Jurkat, Clone E6-1 (cell line): ENCODE measurements at places on chromosomes 3 and 15.

GRCh38 chr3:69144631-69145245 is 22.3 kb upstream of the LMOD3 start:
- peak; percentile 53 for DNase-seq

GRCh38 chr3:47306022-47306421 is 23.3 kb downstream of the KLHL18 start:
- DNase-seq = no peak

- no peak for DNase-seq
Measured at GRCh38 chr15:42611532-42611931, 36.1 kb downstream of the STARD9 start.

DNA sequence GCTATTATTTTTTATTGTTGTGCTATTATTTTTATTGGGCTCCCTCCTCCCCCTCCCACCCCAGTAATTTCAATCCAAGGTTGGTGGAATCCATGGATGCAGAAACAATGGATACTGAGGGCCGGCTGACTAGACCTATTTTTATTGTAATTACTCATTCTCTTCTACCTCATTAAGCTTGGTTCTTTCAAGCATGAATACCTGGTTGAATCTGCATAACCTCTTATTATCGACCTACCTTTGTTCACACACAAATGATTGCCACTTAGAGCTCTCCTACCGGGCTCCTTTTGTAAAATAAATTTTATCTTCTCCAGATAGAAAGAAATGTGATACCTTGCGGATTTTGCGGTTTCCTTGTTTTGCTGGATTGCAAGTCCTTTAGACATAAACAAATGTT is 31.6 kb downstream of the BTD start:
- DNase-seq = no peak

GRCh38 chr3:36709826-36710365 is 54.5 kb downstream of the DCLK3 start:
- no peak for DNase-seq

DNA sequence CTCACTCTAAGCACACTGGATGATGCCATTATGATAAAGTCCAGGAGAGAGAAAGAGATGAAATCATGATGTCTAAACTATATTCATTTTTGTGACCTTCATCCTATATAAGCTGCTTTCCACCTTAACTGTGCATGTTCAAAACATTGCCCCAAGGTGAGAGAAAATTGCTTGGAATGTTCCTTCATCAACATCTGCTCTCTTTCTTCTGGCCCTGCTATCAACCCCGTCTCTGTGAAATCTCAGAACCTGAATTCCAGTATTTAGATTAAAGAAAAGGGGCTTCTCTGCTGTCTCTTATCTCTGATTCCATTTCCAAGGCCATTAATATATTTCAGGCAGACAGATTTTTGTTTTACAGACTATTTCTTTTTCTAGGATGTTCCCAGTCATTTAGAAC is 47.3 kb upstream of the PHLDB2 start:
- DNase-seq = no peak

DNA sequence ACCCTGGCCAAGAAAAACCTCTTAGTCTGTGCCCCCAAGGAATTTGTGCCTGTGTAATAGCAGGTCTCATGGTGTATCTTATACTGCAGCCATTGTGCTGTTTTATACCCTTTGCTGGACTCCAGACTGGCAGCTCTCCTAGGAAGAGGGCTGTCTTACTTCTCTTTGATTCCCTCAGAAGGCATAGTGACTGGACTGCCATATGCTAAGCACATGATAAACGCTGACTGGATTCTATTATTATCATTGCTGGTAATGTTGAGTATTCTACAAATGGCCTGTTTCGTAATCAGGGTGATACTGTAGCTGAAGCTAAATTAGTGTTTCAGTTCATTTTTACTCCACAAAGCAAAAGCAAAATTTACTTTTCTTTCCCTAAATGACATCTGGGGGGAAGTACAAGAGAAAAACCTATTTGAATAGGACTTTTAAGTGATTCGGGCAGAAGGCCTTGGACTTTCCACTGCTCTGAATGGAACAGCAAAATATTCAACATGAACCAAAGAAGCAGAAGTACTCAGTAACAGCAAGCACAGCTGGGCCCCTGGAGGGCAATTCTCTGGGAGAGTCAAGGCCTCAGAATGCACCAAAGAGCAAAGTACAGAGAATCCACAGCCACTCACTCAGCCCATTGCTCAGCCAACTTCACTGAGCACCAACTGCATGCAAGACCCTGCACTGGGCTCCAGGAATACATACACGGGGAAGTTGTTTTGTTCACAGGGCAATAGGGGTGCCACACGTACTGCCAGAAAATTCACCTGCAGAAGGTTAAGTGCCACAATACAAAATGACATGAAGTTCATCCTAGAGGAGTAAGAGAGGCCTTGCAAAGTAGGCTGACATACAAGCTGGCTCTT is 7.9 kb upstream of the BCL2A1 start:
- no peak for DNase-seq

- DNase-seq = no peak
Measured at GRCh38 chr3:27553886-27554540, 69.8 kb upstream of the SLC4A7 start.

- no peak for DNase-seq
Measured at GRCh38 chr15:52005748-52006701, 13.0 kb upstream of the MAPK6 start.

- no peak for DNase-seq
Measured at GRCh38 chr15:98854496-98854895, 153.1 kb downstream of the PGPEP1L start.

GRCh38 chr3:4645468-4645867 is 152.3 kb downstream of the ITPR1 start:
- no peak for DNase-seq

GRCh38 chr15:66292571-66293418 is 573 bp upstream of the DIS3L start:
- DNase-seq = no peak

DNA sequence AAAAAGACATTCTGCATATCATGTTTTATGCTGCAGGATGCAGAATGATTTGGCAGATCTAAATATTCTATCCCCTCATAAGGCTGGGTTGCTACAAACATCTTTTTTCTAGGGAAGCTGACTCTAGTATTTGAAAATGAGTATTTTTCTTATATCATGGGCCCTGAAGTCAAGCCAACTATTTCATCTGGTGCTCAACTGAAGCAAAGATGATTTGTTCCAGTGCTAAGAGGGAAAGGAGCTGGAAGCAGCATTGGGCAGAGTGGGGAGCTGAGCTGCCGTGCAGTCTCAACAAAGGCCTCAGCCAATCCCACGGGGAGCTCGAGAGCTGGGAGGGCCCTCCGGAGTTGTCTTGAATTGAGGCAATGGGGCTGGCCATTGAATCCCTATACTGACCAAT is 155.3 kb upstream of the SLCO3A1 start:
- DNase-seq = no peak

DNA sequence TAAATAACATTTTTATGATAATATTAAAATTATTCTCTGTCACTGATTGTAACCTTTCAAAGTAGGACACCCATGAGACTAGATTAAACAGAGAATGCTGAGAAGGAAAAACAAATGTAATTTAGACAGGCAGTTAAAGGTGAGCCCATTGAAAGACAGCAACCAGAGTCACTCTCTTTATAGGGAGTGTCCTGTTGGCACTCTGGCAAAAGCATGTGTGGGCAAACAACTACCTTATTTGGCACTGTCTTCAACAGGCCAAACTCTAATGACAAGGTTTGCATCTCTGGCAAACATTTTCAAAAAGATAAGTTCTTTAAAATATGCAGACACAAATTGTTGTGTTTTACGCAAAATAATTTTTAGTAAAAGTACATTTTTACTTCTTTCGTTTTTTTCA is 29.8 kb downstream of the NFKBIZ start:
- DNase-seq = no peak

GRCh38 chr3:71397046-71397445 is 186.5 kb downstream of the FOXP1 start:
- no peak for DNase-seq

DNA sequence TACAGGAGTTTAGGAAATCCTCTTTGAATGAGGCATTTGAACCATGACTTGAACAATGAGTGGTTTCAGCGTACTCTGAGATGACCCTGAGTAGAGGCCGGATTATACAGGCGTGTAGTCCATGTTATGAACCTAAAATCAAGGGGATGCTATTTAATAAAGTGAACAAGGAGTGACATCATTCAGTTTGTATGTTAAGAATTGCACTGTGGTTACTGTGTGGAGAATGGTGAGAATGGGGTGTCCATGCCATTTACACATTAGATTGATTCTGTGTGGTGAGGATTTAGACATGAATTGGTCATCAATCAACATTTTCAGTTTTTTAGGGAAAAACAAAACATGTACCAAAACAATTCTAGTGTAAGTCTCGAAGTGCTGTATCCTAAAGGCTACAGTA is 65.8 kb downstream of the TPRG1 start:
- no peak for DNase-seq

DNA sequence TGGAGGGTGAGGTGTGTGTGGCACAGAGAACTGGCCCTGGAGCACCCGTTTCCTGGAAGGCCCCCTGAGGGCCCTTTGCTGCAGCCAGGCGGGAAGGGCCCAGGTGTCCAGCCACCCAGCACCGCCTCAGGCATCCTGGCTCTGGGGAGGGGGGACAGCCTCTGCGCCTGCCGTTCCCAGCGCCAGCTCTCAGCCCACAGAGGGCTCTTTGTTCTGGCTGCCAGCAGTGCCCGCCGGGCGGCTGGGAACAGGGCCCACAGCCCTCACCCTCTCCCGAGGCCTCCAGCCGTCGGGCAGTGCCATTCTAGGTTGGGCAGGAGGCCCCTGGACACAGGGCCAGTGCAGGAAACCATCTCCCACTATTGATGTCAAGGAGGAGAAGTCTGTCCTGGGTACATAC is 8.3 kb downstream of the SLC38A3 start:
- DNase-seq = no peak

- no peak for DNase-seq
Measured at GRCh38 chr3:37170060-37170459, 4.3 kb downstream of the LRRFIP2 start.

GRCh38 chr3:8713901-8714759 is 19.5 kb upstream of the CAV3 start:
- DNase-seq = no peak

GRCh38 chr3:124714223-124714853 is 15.9 kb upstream of the UMPS start:
- no peak for DNase-seq

DNA sequence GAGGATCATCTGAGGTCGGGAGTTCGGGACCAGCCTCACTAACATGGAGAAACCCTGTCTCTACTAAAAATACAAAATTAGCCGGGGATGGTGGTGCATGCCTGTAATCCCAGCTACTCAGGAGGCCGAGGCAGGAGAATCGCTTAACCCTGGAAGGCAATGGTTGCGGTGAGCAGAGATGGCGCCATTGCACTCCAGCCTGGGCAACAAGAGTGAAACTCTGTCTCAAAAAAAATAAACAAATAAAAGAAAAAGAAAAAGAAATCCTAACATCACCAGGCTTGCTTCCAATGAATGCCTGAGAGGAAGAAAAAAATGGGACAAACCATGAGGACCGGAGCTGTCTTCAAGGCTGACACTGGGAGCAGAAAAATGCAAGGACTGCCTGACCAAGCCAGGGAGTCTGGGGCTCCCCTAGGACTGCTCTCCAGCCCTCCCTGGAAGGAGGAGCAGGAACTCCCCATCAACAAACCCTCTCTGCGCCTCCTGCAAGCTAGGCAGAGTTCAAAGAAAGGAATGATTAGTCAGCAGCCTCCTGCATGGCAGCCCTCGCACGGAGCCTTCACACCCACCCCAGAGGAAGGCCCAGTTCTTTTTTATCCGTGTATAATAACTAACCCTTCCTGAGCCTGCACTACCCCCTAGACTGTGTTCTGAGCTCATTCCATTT is 55.4 kb downstream of the NUP210 start:
- no peak for DNase-seq

GRCh38 chr3:33855884-33856546 is 57.6 kb downstream of the PDCD6IP start:
- no peak for DNase-seq

DNA sequence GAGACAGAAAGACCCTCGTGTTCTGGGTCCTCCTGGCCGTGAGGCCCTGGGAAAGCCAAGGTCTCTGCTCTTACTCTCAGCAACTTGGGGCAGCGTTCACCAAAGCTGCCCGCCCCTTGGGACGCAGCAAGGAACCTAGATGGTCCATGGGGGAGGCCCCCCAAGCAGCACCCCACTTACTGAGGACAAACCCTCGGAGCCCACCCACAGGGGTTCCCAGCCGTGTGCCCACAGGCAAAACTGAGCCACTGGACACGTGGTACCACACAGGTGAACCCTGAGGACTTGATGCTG is 166.2 kb upstream of the IQSEC1 start:
- DNase-seq = no peak

DNA sequence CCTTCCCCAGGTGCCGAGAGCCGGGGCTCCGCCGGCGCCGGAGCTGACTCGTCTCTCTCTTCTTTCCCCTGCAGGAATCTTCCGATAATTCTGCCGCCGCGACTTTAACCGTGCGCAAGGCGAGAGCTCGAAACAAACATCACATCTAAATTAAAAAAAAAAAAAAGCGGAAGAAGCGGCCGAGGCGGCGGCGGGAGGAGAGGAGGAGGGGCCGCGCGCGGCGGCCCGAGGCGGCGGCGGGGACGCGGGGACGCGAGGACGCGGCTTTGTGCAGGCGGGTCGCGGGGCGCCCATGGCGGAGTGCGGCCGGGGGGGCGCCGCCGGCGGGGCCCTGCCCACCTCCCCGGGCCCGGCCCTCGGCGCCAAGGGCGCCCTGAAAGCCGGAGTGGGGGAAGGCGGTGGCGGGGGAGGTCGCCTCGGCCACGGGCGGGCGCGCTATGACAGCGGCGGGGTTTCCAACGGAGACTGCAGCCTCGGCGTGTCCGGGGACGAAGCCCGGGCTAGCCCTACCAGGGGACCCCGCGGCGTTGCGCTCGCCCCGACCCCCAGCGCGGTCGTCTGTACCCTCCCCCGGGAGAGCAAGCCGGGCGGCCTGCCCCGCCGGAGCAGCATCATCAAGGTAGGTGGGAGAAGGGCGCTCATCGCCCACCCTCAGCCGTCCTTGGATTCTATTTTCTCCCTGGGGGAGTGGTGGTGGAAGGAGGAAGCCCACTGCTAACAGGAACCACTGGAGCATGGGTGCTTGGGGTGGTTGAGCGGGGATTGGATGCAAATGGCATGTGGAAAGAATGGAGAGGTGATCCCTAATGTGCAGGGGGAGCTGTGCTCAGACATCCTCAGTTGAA is at the start of gene PLCL2:
Gene PLCL2, plus strand, starts transcription at position 208 of the 845 bp plus-strand sequence. Its CDS starts 85 bp downstream, at position 293.
- DNase-seq = no peak

- no peak for DNase-seq
Measured at GRCh38 chr3:63674586-63674985, 22.1 kb downstream of the SNTN start.

DNA sequence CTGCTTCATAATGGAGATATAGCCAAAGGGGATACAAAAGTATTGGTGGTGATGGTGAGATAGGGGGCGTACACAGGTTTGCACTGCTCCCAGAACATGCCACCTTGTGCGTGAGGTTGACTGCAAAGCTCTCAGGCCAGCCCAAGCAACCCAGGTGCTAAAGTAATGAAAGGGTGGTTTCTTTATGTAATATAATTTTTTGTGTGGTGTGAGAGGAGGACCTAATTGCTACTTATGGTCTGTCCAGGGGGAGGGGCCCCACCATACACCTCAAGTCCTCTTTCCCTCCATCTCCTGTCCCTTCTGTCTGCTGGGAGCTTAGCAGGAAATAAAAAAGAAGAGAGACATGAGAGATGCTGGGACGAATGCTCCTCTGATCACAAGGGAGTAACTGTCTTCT is 53.8 kb downstream of the STARD5 start:
- DNase-seq = no peak

- no peak for DNase-seq
Measured at GRCh38 chr3:24270204-24270691, 224.4 kb downstream of the THRB start.
